Right hindlimb (tissue), 1 donor: ENCODE measurements at places on chromosomes 2 and 18.

- DNase-seq, result peak; percentile 71
Measured at GRCh38 chr18:51621113-51621863, 423.8 kb upstream of the MEX3C start.

DNA sequence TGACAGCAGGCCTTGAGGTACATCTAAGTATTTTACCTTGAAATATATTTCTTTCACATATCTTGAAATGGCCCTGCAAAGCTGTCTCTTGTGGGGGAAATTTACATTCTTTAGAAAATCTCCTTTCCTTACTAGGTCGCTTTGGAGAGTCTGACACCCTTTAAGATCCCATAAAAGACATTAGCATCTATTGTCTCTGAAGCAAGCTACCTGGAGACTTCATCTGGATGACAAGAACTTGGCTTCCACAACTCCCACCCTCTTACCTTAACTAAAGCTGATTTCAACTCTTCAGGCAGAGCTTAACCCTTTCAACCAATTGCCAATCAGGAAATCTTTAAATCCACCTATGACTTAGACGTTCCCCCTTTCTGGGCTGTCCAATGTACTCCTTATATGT lies 219.3 kb downstream of the PIEZO2 start:
- DNase-seq, result no peak

DNA sequence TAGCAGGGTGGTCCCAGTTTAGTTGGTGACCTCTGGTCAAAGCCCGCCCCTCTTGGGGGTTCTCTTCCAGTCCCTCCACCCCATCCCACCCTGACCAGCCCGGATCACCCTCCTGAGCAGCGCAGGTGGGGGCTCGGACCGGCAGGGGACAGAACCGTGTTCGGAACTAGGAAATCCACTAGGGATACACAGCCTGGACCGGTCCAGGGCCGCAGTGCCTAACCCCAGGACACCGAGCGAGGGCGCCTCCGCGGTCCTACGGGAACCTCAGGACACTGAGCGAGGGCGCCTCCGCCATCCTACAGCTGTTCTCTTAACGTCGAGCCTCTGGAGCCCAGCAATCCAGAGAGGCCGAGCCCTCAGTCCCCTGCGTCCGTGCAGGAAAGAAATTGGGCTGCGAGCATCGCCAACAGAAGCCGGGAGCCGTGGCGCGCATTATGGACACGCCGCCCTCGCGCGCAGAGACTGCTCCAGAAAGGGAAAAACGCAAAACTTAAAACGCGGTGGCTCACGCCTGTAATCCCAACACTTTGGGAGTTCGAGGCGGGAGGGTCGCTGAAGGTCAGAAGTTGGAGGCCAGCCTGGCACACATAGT lies 8.5 kb downstream of the RAX start:
- no peak for DNase-seq

DNA sequence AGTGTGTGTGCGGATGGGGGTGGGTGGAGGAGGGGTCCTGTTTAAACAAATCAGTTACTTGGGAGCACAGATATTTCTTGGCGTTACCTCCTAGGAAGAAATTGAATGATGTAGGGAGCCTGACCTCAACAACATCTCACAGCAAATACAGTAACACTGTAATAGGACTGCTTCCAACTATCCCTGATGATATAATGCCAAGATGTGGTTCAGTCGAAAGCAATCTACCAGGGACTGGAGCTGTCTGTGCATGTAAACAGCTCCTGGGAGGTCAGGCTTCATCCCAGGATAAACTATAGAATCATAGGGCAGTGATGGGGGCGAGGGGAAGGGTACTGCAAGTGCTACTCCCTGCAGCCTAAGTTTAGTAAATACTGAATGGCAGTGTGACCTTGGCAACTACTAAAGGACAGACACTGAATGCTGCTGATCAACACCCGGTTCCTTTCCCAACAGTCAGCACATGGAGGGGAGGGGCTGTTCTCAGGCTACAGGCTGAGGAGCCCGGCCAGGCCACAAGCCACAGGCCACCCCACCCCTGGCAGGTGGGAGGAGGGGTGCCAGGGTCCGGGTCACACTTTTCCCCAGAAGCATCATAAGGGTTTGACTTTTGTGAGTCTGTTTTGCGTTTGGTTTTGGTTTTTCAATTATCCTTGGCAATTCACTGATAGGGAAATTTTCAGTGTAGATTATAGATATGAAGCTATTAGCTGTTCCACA lies 85.3 kb upstream of the ZNF397 start:
- no peak for DNase-seq

GRCh38 chr2:178874529-178875240 lies 67.5 kb upstream of the TTN start:
- no peak for DNase-seq

DNA sequence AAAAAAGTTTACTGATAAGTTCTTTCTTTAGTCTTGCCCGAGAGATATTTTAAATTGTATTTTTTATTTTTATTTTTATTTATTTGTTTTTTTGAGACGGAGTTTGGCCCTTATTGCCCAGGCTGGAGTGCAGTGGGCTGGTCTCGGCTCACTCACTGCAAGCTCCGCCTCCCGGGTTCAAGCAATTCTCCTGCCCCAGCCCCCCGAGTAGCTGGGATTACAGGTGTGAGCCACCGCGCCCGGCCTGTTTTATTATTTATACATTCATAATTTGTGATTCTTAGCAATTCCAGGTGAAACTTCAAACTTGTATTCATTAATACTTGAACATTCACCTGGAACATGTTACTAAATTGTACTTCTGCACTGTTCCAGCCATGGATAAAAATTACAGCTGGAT lies 2.9 kb downstream of the CREB1 start:
- DNase-seq, result no peak

DNA sequence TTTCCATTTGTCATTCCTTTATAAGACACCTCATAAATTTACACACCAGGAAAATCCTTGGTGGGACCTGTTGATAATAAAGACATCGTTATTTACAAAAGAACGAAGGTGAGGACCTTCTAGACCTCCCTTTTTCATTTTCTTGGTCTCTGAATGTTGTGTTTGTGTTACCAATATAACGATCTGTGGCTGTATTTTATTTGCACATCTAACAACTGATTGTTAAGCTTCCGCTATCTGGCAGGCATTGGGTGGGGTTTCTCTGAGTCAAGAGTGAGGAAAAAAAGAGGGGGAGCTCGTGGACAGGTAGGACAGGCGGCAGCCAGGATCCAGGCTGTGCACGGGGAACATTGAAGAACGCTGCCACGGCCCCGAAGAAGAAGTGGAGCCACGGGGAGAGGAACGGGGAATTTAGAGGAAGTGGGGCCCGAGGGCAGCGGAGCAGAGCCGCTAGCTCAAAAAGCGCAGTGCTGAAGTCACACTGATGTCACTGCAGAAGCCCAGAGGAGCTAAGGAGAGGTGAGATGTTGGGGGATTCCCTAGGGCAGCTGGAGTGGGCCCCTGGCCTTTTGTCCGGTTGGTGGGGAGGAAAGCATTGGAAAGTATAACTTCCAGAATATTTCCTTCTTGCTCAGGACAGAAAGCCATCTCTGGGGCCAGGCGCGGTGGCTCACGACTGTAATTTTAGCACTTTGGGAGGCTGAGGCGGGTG lies 20.9 kb upstream of the DNMT3A start:
- DNase-seq, result no peak

DNA sequence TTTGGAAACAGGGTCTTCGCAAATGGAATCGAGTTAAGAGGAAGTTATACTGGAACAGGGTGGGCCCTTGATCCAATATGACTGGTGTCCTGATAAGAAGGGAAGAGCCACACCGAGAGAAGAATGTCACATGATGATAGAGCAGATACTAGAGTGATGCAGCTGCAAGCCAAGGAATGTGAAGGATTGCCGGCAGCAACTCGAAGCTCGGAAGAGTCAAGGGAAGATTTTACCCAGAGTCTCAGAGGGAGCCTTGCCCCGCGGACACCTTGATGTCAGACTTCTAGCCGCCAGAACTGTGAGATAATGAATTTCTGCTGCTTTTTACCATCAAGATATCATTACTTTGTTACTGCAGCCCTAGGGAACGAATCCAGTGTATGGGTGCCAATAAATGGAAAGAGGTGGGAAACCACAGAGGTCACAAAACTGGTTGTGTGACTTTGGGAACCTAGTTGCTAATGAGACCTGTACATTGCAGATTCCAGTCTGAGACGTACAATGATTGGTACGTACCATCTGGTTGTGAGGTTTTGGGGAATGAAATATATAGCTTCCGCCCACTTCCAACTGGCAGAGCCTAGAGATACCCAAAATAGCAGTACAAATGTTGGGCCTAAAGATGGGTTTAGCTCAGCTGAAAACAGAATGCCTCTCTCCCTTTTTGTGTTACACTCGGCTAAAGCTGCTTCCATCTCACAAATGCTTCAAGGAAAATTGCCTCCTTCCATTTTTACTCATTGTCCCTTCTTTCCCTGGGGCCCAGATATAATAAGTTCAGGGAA lies 28.6 kb upstream of the VWA3B start:
- no peak for DNase-seq

DNA sequence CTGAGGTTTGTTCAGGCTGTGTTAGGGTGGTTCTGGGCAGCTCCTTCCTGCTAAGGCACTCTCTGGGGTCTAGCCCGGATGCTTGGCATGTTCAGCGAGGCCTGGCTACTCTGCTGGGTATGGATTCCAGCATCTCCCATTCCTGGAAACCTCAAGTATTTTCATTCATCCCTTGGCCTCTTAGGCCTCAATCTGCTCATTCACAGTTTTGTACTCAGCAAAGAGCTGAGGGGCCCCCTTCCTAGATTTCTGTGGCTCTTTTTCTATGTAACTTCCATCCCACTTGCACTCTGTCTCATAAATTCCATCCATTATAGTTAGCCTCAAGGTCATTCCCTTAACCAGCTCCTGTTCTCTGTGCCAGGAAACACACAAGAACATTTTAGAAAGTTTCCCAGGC lies 798.8 kb upstream of the HS6ST1 start:
- peak; percentile 68 for DNase-seq

DNA sequence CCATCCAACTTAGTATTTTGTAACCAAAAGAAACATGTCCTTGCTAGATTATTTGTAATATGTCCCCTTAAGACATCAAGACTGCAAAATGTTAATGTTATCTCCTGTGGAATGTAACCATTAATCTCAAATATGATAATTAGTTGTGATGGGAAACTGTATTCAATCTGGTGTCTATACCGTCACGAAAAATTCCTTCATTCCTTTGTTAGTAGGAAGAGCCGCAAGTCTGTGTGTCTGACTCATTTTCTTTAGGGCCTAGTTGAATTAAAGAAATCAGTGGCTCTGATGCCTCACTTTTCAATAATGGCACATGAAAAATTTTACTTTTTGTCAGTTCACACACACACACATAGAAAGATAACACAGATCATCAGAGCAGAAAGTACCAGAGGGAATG lies 127.1 kb upstream of the CHAC2 start:
- no peak for DNase-seq

- DNase-seq, result peak; percentile 44
Measured at GRCh38 chr2:216849987-216850386, 9.9 kb downstream of the TNP1 start.

GRCh38 chr2:175576875-175577274 lies 395.4 kb upstream of the ATP5MC3 start:
- DNase-seq, result peak; percentile 28

- DNase-seq, result no peak
Measured at GRCh38 chr2:100248044-100248330, 74.3 kb downstream of the LONRF2 start.

GRCh38 chr2:10688921-10689807 lies 611 bp downstream of the NOL10 start:
- no peak for DNase-seq

DNA sequence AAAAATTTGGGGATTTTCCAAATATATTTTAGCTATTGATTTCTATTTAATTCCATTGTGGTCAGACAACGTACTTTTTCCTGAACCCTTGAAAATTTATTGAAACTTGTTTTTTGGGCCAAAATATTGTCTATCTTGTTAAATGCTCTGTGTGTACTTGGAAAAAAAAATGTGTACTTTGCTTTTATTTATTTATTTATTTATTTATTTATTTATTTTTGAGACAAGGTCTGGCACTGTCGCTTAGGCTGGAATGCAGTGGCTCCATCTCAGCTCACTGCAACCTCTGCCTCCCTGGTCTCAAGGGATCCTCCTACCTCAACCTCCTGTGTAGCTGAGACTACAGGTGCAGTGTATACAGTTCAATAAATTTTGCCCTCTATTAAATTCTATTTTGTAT lies 94.6 kb downstream of the TGIF1 start:
- no peak for DNase-seq

- DNase-seq, result no peak
Measured at GRCh38 chr2:199833525-199833924, 17.5 kb downstream of the FTCDNL1 start.

- no peak for DNase-seq
Measured at GRCh38 chr2:237570776-237571335, 4.5 kb downstream of the PRLH start.

- no peak for DNase-seq
Measured at GRCh38 chr2:174985614-174986013, 19.6 kb downstream of the CHN1 start.

DNA sequence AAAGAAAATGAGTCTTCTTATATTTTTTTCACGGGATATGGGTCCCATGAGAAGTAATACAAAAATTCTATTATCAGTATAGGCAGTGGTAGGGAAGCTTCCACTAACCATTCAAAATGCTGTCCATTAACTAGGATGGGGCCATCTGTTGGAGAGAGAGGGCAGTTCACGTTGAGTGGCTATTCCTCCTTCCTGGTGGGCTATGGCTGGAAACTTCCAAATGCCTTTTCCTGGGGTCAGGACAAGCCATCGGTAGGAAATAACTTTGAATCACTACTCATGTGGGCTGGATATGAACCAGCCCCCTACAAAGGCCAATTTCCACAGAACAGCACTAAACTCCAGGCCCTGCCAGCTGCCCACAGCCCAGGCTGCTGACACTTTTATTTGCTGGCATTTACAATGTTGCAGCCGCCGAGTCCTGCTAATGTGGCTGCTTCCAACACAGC lies 156.1 kb upstream of the HNRNPA3 start:
- DNase-seq, result peak; percentile 28

GRCh38 chr2:136221026-136221425 lies 103.1 kb upstream of the CXCR4 start:
- no peak for DNase-seq

DNA sequence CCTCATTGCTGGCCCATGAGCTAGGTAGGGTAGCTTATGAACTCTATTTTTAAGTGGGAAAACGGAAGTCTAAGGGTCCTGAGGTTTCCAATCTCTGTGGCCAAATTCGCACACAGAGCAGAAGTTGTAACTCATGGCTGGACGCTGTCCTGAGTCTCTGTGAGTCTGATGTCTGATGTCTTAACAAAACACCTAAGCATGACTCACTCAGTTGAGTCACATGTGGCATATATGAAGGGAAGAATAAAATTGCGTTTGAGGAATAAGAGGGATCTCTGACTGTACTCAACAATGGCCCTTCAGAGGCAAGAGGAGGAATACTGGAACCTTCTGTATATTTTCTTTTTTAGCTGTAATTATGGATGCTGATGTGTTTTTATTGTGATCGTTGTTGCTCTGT lies 569.7 kb downstream of the RIT2 start:
- no peak for DNase-seq

DNA sequence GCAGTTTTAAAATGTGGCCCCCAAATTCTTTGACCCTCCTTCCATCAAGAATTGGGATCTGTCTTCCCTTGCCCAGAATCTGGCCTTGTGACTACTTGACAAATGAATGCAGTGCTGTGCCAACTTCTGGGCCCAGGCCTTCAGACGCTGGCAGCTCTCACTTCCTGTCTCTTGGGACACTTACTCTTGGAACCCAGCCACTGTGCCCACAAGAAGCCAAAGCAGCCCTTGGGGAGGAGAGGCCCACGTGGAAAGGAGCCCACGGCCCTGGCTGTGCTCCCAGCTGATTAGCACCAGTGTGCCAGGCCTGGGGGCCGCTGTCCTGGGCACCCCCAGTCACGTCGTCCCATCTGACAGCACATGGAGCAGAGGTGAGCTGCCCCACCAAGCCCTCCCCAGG lies 56.6 kb downstream of the RPL37A start:
- peak; percentile 45 for DNase-seq
